ENCODE measurements at places on chromosomes 5 and 9.

DNA sequence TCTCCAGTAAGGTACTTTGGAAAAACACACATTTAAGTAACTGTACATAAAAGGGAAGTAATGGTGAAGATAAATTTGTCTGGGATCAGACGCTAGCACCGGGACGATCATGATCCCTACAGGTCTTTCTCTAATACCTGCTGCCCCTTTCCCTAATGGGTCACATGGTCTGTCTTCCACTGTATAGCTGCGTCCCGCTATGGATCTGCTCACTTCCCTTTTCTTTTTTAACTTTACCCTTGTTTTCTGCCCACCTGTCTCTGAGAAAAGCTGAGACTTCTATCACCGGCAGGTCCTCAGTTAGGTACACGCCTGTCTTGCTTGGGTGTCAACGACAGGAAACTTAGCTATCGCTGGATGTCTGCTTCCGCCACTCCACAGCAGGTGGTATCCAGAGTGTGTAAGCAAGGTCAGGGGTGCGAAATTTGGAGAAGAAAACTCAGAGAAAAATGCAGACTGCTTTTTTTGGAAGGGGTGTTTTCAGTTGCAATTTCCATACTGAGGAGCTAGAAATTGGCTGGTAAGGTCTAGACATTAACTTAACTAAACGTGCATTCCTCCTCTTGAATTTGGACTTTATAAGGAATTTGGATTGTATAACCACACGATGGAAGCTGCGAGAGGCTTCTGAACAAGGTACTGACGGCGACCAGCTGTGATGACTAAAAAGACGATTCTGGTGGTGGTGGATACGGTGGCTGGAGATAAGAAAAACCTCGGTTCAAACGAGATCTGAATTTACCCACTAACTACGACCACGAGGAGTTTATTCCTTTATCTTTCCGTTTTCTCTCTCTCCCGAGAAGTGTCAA lies 1.1 kb upstream of the ICE1 start:
- DNase-seq, result no peak

GRCh38 chr5:20056933-20057332 lies 68.9 kb upstream of the CDH18 start:
- DNase-seq, result no peak

DNA sequence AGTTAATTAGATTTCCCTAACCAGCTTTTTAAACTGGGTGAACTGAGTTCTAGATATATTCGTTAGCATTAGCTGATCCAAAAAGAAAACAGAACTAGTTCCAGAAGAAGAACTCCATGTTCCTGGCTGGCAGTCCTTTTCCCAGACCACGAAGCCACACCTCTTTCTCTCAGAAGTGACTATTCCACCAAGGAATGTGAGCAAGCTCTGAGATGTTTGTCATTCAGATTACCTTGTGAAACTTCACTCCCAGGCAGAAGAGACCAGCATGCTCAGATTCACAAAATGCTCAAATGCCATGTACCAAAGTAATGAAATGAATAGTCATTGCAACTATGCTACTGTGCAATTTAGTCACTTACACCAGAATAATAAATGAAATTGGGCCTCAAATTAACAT lies 4.4 kb upstream of the SSBP2 start:
- no peak for DNase-seq

GRCh38 chr5:159955056-159955624 lies 38.9 kb downstream of the ADRA1B start:
- no peak for DNase-seq

- peak; percentile 29 for DNase-seq
These were observed 149.5 kb downstream of the FANCC start for GRCh38 chr9:95167998-95168397.

GRCh38 chr5:120463991-120464626 lies at the start of gene PRR16:
PRR16 (plus strand) TSS chr5:120464300.
- peak; percentile 46 for DNase-seq

- DNase-seq, result no peak
These were observed 26.0 kb downstream of the EGFLAM start for GRCh38 chr5:38284384-38284783.

DNA sequence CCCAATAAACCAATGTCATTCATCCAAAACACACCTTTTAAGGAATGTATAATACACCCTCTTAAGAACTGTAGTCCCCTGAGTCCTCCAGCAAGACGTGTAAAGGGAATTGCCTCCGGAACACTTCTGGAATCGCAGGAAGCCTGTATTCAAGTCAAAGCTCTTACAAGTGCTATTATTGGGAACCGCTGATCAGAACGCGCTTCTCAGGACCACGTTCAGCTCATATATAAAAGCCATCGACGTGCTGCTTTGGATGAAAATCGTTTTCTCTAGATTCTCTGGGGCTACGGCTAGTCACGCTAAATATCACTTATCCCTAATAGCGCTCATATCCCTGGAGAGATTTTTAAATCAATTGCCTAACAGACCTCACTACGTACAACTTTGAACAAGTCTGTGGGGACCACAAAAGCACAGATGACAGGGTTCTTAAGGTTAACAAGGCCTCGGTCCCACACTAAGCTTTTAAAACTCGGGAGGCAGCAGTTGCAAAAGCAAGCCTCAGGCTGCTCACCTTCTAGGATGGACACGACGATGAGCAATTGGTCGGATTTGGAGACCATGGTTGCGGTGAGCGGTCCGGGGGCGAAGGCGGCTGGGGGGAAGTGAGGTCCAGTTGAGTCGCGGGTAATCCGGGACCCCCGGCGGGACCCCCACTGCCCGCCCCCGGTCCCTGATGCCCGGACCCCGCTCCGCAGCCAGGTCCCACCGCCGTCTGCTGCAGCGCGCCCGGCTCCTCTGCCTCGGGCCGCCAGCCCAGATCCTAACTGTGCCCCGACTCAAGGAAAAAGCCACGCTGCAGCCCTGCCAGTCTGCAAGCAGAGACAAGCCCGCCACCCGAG lies 548 bp downstream of the CEP120 start:
- DNase-seq, result no peak

DNA sequence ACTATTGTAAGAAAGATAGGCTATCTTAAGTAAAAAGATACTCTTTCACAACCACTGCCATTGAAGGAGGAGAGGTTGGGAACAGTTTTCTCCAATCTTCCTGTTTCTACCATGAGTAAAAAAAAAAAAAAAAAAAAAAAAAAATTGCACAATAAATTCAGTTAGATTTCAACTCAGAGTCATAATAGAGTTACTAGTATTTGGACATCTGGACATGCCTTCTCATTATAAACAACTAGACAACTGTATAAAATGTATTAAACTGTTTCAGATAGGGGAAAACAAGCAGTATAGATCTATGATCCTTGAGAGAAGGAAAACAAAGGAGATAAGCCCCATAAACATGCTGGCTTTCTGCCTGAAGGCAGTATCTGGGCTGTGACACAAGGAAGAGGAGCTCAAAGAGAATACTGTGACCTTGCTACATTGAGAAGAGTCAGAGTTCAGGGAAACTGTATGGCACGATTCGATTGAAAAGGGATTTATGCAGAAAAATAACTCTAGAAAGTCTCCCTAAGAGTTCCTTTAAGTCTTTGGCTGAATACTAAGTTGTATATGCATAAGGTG lies 249.2 kb upstream of the POU5F2 start:
- DNase-seq, result no peak
